ENCODE measurements at places on chromosomes 16 and 17.

- no peak for DNase-seq
These were observed 59.6 kb downstream of the MAP2K6 start for GRCh38 chr17:69473841-69474831.

DNA sequence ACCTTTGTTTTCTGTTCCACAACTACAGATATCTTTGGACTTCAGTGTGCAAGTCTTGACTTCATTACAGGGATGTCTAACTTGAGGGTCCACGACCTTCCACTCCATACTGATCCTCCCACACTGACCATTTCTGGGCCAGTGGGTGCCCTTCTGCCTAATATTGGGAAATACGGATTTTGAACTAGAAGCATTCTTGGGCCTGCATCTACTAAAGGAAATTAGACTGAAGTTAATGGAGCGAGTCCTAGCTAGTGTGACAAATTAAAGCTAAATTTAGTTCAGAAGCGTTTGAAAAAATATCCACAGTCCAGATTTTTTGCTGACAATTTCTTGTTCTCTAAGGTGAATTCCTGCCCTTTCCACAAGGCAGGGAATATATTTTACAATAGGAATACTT is 9.9 kb upstream of the TMIGD1 start:
- DNase-seq = no peak

DNA sequence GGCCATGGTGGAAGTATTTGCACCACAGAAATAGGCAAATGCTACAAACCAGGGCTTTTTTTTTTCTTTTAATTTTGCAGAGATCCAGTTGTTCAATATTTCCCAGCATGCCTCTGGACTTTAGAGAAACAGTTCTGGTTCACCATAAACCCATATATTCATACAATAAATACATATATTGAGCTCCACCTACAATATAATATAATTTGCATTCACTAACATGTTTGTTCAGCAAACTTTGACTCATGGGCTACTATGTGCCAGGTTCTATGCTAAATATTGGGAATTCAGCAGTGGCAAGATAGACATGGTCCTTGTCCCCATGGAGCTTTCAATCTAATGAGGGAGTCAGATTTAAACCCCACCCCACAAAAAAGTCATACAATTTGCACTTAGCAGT is 3.2 kb downstream of the TMEM114 start:
- DNase-seq = no peak

DNA sequence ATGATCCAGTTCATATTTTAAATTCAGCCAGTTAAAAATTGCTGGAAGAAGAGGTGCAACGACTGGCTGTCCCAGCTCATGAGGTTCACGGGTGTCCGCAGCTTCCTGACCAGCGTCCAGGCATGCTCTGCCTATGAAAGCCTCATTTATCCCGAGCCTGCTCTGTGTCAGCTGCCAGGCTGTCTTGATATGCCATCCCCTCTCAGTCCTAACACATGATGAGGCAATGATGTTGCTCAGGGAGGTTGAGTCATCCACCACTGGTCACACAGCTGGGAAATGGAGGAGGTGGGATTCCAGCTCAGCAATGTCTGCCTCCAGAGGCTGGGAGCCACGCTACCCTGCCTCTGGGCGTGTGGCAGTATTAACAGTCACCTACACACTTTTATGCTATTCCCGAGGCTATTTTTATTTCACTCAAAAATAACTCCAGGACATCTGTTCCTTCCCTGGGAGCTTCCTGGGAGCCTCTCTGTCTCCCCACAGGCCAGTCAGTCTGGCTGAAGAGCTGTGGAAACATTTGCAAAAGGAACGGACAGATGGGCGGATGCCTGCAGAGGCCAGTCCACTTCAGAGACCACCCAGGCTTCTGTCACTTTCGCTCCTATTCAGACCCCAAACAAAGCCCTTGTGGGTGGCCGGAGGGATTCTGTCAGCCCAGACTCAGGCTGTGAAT is 22.5 kb downstream of the RAB11FIP4 start:
- no peak for DNase-seq

DNA sequence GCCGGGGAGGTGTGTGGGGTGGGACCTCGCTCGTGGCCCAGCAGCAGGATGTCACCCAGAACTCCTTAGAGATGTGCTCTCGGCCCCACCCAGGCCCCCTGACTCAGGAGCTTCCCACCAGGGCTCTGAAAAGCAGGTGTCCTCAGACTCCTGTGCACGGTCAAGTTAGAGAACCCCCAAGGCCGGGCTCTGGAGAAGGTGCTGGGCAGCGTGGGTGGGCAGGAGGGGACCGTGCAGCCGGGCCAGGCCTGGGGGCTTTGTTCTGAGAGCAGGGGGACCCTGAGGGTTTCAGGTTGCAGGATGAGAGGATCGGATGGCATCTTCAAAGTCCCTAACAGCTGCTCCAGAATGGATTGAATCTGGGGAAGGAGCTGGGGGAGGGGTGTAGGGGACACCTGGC is 164.4 kb upstream of the CIBAR2 start:
- no peak for DNase-seq

GRCh38 chr16:68645494-68646388 is 631 bp downstream of the CDH3 start:
- peak; percentile 23 for DNase-seq

GRCh38 chr17:72754513-72754912 is 338.0 kb downstream of the SLC39A11 start:
- no peak for DNase-seq

GRCh38 chr17:57945996-57946797 is 9.0 kb downstream of the CUEDC1 start:
- no peak for DNase-seq

GRCh38 chr17:17628388-17629008 is 37.0 kb upstream of the PEMT start:
- DNase-seq = peak; percentile 55

DNA sequence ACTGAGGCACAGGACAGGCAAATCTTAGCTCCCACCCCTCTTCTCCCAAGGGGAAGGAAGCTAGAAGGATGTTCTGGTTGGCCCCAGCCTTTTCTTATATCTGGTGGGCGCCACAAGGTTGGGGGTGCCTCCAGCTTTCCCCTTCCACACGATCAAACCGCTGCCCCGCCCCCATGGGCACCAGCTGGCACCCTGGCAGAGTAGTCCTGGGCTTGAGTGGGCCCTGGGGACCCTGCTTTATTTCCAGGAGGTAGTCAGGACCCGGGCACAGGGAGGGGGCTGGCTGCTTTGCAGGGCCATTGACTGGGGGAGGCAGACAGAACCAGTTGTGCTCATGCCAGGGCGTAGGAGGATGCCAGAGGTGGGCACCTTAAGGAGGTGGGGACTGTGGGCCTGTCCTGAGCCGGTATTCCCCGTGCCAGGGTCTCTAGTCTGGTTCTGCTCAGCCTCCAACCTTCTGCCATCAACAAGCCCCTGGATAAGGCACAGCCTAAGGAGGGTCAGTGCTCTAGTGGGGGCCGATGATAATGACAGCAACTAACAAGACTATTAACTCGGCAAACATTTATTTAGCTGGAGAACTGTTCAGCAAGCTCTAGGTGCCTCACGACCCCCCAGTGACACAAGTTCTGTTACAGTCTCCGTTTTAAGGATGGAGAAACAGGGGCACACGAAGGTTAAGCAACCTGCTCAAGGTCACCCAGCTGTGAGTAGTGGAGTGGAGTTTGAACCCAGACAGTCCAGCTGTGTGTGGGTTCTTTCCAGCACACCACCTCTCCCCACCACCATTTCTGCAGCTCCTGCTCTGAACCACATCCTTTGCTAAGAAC is 7.6 kb upstream of the PPP1R1B start:
- DNase-seq = no peak

GRCh38 chr17:49899191-49899485 is 51.3 kb upstream of the TAC4 start:
- DNase-seq = no peak

GRCh38 chr17:71461498-71462169 is 659.2 kb upstream of the SOX9 start:
- DNase-seq = no peak

DNA sequence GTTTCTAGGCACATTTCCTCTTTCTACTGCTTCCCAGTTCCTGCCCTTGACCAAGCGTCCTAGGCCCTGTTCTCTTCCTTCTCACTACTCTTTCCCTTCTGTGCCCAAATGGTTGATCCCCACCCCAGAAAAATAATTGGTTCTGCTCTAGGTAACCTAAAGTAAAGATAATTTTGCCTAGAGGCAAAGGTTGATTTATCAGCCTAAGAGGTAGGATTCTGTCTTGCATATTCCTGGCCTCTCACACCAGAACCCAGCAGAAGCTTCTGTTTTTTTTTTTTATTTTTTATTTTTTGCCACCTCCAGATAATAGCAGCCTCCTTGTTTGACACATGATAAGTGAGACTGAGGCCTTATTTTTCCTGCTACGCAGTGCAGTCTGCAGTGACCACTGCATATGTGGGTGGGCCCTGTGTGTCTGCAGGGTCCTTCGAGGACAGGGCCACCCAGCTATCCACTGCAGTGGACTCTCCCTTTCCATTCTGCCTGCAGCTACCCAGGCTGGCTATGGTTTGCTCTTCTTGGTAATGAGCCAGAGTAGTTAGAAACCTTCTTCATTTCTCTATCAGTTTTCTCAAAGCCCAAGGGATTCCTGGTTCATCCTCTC is 701 bp downstream of the PIPOX start:
- DNase-seq = no peak

DNA sequence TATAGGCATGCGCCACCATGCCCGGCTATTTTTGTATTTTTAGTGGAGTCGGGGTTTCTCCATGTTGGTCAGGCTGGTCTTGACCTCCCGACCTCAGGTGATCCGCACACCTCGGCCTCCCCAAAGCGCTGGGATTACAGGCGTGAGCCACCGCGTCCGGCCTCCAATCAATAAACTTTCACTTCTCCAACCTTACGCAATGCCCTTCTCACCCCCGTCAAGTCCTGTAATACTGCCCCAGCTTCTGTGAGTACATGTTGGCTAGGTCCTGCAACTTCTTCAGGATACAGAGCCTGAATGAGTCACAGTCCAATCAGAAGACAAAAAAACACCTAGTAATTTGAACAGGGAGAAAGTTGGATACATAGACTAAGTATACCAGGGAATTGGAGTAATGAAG is 47.1 kb upstream of the PHOSPHO1 start:
- DNase-seq = no peak

DNA sequence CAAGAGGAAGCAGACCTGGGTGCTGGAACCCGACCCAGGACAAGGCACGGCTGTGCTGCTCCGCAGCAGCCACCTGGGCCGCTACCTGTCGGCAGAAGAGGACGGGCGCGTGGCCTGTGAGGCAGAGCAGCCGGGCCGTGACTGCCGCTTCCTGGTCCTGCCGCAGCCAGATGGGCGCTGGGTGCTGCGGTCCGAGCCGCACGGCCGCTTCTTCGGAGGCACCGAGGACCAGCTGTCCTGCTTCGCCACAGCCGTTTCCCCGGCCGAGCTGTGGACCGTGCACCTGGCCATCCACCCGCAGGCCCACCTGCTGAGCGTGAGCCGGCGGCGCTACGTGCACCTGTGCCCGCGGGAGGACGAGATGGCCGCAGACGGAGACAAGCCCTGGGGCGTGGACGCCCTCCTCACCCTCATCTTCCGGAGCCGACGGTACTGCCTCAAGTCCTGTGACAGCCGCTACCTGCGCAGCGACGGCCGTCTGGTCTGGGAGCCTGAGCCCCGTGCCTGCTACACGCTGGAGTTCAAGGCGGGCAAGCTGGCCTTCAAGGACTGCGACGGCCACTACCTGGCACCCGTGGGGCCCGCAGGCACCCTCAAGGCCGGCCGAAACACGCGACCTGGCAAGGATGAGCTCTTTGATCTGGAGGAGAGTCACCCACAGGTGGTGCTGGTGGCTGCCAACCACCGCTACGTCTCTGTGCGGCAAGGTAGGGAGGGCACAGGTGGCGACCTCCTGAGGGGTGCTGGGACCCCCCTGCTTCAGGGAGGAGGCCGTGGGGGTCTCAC is 667 bp downstream of the FSCN2 start:
- no peak for DNase-seq

DNA sequence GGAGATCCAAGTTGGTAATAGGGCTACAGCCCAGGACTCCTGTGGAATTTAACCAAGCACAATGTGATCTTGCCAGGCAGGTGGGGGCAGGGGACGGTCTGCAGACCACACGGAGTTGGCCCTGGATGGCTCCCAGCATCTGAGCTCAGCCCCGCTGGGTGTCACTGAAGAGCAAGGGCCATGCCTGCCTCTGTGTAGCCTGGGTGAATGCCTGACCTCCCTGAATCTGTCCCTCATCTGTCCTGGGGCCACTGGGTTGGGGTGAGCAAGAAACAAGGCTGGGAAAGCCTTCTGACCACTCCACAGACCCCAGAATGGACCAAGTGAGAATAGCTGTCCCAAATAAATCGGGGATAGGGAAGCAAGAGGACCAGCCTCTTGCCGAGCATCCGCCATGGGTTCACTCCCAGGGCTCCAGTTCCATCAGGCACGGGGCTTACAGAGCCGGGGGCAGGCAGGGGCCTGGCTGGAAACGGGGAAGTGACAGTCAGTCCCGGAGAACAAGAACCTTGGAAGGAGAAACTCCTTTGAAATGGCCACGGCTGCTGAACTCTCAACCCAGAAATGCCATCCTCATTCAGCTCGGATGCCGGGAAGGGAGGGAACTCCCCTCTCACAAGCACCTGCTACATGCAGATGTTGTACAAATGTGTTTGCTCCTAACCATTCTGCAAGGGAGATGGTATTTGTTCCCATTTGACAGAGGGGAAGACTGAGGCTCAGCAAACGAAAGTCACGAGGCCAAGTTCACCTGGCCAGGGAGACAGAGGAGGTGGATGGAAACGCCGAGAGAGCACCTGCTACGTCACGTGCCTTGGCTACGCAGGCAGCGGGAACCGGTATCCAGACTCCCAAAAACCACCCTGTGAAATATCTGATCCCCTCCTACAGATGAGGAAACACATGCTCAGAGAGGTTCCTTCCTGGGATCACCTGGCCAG is 50.0 kb downstream of the RMI2 start:
- no peak for DNase-seq

DNA sequence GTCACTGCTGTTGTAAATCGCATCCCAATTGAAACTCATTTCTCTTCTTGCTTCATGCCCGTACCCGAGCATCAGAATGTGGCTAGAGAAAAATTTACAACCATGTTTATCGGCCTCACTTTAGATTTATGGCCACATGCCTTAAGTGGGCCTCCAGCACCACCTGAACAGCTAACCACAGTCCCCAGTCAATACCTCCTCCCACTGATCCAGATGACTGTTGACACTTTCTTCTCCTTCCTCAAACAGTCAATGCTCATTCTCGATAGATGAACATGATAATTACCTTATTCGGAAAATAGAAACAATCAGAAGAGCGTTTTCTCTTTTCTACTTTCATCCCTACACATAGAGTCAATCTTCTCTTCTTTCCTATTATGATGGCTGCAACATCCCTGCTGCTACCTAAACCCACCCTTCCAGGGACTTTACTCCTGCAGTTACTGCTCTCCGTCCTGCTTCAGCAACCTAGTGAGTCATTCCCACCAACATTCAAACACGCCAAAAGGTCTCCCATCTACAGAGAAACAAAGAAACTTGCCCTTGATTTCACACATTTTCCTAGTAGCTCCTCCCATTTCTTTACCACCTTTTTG is 416.3 kb upstream of the MAF start:
- DNase-seq = no peak

- peak; percentile 43 for DNase-seq
These were observed 6.8 kb upstream of the ADCY7 start for GRCh38 chr16:50259334-50260205.

DNA sequence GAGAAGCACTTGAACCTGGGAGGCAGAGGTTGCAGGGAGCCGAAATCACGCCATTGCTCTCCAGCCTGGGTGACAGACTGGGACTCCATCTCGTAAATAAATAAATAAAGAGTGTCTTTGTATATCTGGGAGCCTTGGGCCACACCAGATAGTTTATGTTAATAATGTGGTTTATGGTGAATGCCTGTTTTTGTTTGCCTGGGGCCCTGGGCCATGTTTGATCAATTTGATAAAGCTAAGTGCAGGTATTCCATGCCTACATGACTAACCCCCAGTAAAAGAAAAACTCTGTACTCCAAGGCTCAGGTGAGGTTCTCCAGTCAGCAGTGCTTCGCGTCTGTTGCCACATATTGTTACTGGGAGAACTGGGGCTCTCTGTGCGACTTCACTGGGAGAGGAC is 15.1 kb downstream of the SCIMP start:
- DNase-seq = no peak

Measured in colonic mucosa (tissue), 4 donors.